ENCODE measurements at places on chromosomes 2 and 18. TPM values are rescaled to one million over a fixed set of nuclear protein-coding genes. Genes with fewer than 3 reads are reported as not detected.

Gene C2orf80
- total RNA-seq = not detected

Gene RUFY4
- total RNA-seq = not detected

Gene LIMS3
- 0.15 TPM for total RNA-seq

Gene MYOM1
- total RNA-seq = 0.34 TPM

Gene PREPL
- total RNA-seq = 34.6 TPM

Gene APOB
- not detected for total RNA-seq

Gene CD207
- not detected for total RNA-seq

Gene C2orf66
- total RNA-seq = under 0.01 TPM

Gene LHCGR
- total RNA-seq = under 0.01 TPM

Gene ANKRD29
- not detected for total RNA-seq

Gene FOXD4L1
- not detected for total RNA-seq

Gene MRPL44
- total RNA-seq = 95.0 TPM

Gene HRH4
- total RNA-seq = 0.15 TPM

Gene HSBP1L1
- 10.0 TPM for total RNA-seq

Gene SNRPD1
- 10.5 TPM for total RNA-seq

Gene SULT1C3
- not detected for total RNA-seq

Gene WDR7
- 24.1 TPM for total RNA-seq

Gene OTOS
- total RNA-seq = not detected

Measured in melanocyte of skin (primary cell).